Head of caudate nucleus (tissue), 42 donors: ENCODE measurements at places on chromosomes 6 and 20.

- DNase-seq: no peak
Measured at GRCh38 chr20:19725814-19726525, 32.1 kb upstream of the RIN2 start.

GRCh38 chr6:141202626-141203025 is 930.1 kb upstream of the GJE1 start:
- DNase-seq: no peak

GRCh38 chr6:159692303-159693127 is 526 bp downstream of the SOD2 start:
- peak; percentile 57 for DNase-seq

- peak; percentile 47 for DNase-seq
Measured at GRCh38 chr6:109079981-109080380, 14.7 kb downstream of the SESN1 start.

DNA sequence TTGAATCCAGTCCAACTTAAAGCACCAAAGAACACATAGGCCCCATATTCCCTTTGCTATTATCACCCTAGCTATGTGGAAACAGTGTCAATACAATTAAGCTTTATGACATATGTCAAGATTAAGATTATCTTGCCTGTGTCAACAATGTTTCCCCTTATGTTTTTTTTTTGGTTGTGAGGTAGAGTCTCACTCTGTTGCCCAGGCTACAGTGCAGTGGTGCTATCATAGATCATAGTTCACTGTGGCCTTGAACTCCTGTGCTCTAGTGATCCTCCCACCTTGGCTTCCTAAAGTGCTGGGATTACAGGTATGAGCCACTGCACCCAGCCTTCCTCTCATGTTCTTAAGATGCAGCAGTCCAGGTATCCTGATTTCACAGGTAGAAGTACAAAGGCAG is 17.8 kb downstream of the AFG1L start:
- no peak for DNase-seq

GRCh38 chr20:11989018-11989771 is 71.5 kb downstream of the BTBD3 start:
- DNase-seq: no peak

- no peak for DNase-seq
Measured at GRCh38 chr20:25346349-25346748, 44.3 kb downstream of the ABHD12 start.

GRCh38 chr6:154938221-154938580 is 56.9 kb upstream of the TIAM2 start:
- DNase-seq: no peak
